ENCODE measurements at places on chromosomes 16 and 17.

GRCh38 chr16:21028728-21029127 is 121.9 kb downstream of the DNAH3 start:
- DNase-seq, result no peak

DNA sequence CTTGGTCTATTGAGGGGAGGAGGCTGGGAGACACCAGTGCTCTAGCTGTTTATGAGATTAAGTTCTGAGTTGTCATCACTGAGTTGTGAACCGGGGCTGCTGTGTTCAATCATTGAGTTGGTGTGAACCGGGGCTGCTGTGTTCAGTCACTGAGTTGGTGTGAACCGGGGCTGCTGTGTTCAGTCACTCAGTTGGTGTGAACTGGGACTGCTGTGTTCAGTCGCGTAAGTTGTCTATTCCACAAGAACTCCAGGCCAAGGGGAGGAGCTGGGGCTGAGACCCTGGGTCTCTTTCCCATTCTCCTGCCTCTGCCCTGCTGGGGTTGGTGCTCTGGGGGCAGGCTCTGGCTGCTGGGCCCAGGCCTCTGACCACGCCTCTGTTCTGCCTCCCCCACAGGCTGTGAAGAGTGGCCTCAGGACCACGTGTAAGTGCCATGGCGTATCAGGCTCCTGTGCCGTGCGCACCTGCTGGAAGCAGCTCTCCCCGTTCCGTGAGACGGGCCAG is 24.5 kb downstream of the WNT9B start:
- no peak for DNase-seq

DNA sequence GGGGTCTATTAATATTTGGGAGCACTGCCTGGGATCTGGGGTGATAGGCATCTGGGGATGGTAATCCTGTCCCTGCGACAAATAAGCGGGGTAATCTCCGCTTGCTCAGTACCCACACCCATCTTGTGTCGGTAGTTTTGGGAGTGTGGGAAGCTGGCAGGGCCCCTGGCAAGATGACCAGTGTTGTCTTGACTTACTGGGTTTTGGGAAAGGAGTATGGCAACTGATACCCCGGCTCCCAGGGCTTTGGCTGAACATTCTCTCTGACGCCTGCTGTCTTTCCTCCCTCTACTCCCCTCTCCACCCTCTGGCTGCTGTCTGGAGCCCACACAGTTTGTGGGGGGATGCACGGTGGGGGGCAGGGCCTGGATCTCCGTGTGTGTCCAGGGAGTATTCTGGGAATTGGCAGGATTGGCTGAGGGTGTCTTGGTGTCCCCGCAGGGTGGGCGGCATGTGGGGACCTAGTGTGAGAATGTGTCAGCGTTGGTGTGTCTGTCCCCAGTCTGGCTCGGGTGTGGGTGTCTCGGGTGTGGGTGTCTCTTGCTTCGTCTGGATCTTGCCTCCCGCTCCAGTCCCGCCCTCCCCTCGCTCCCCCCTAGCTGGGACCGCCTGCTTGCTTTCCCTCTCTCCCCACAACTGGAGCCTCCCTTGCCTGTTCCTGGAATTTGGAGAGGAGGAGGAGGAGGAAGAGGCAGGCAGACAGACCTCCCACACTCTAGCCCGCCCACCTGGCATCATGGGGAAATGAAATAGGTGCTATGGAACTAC is 12.0 kb downstream of the RARA start:
- no peak for DNase-seq

- DNase-seq, result no peak
Observed at GRCh38 chr17:33012522-33013033, 20.9 kb downstream of the SPACA3 start.

GRCh38 chr17:28384281-28385036 is 13.0 kb downstream of the SARM1 start:
- DNase-seq, result no peak

DNA sequence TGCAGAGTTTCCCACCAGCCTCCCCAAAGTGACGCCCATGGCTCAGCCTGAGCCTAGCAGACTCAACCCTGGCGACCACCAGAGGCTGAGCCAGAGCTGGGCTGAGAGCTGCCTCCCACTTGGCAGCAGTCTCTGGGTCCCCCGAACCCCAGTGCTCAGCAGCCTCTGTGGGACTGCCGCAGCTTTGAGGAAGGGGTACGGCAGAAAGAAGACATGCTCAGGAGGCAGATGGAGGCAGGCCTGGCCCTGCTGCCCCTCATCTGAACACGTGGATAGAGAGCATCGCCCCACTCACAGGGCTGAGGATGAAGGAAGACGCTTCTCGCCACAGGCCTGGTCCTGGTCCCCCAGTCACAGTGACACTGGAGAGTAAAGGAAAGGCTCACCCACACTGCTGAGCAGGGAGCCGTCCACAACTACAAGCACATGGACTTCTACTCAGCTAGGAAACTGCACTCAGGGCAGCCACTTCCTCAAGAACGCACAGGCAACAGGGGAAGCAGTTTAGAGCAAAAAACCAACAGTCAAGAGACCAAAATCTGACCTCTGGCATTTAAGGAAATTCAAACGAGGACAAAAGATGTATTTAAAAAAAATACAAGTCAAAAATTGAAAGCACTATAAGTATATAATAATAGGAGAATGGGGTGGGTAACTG is 45.2 kb upstream of the GSG1L start:
- no peak for DNase-seq

GRCh38 chr16:17936766-17937402 is 399.7 kb downstream of the NPIPA8 start:
- DNase-seq, result no peak

DNA sequence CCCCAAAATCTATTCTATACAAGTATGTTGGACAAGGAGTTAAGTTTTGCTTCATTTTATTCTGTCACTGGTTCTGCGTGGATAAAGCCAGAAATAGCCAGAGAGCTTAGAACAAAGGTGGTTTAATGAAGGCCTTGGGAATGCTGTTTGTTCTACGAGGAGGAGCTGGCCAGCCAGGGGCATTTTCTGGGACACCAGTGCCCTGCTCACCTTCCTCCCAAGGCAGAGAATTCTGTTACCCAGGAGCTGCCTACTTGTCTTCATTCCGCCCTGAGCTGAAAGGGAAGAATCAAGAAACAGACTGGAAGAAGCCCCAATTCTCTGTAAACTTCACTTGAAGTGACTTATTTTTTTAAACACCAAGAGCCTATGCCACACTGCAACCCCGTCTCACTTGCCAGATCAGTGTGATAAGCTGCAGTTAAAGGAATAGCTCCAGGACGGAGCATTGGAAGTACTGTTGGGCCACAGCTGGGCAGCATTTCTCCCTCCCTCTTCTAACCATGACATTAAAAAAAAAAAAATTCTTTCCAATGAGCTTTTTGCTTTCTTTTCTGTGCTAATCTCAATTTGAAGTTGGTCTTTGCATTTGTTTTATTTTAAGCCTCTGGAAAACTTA is 149.8 kb upstream of the DYNLRB2 start:
- no peak for DNase-seq

GRCh38 chr17:64162554-64162953 is 32.6 kb upstream of the ERN1 start:
- DNase-seq, result no peak

DNA sequence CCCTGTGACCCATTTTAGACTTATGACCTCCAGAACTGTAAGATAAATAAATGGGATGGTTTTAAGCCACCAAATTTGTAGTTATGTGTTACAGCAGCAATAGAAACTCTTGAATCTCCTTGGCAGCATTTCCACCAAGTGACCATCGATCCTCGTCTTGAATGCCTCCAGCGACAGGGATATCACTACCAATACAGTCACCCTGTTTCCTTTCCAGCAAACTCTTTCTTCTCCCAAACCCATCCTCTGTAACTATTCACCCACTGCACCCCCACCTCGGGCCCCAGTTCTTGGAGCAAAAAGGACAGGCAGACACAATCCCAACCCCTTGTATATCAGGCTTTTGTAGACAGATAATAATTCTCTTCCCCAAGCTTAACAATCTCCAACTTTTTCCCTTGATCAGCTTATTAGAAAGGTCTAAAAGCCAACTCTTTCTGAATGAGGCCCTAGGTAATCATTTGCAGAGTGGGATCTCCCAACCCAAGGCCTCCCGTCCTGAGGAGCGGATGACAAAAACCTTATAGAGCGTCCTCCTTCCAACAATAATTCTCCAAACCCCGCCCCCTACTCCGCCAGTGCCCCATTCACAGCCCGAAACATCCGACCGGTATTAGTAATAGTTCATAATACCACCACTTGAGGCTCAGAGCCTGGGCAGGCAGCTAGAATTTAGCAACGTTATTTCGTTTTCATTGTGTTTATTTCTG is 14.7 kb upstream of the PLLP start:
- DNase-seq, result no peak

GRCh38 chr17:81907219-81908145 is 3.7 kb downstream of the PCYT2 start:
- no peak for DNase-seq

DNA sequence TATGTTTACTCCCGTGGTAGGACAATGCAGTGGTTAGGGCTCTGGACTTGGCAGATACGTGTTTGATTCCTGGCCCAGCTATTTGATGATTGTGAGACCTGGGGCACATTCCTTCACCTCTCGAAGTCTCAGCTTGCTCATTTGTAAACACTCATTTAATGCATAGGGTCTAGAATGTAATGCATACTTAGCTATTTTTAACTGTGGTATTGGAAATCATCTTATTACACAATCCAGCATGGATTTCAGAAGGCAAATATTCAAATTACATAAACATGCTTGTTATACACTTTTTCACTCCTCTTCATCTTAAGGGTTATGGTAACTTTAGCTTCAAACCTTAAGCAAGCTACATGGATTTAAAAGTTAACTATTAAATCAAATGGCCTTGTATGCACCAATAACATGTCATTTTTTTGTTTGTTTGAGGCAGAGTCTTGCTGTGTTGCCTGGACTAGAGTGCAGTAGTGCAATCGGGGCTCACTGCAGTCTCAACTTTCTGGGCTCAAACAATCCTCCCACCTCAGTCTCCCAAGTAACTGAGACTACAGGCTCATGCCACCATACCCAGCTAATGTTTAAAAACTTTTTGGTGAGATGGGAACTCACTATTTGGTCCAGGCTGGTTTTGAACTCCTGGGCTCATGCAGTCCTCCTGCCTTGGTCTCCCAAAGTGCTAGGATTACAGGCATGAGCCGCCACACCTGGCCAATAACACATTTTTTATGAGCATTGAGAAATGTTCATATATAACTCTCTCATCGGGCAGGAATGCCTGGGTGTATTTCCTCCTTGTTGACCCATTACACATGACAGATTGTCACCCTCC is 52.5 kb downstream of the VAT1L start:
- DNase-seq, result no peak

DNA sequence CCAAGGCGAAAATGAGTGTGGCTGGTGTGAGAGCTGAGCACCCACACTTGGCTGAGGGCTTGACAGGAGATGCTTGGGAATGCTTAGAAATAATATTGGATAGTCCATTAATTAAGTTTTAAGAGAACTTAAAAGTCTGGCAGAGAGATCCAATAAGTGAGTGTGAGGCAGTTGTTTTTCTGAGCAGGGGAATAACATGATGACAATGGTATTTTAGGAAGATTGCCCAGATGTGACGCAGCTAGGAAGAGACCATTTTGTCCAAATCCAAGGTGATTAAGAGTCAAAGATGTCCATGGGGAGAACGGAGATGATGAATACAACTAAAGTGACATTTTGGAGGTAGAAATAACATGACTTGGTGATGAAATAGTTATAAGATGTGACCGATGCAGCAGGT is 102.8 kb upstream of the AXIN2 start:
- no peak for DNase-seq
